CD4-positive, alpha-beta T cell (primary cell): ENCODE measurements at places on chromosomes 5 and 9. TPM values are rescaled to one million over a fixed set of nuclear protein-coding genes. Genes with fewer than 3 reads are reported as not detected.

Gene SLC25A51
- 13.8 TPM for total RNA-seq

Gene GKAP1
- 9.5 TPM for total RNA-seq

DNA sequence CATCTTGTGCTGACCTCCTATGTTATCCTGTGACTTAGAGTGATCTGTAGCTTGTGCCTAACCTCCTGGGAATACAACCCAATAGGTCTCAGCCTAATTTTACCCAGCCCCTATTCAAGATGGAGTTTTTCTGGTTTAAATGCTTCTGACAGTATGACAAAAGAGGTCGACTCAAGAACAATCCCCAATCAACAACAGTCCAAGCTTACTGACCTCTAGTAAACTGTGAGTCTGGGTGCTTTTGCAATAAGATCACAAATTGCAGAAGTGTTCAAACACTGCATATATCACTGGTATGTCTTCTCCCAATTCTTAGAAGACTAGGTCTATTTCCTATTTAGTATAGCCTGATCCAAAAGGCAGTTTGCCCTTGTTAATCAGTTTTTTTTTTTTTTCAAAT is 323.5 kb upstream of the PTGER4 start:
- DNase-seq, result no peak

DNA sequence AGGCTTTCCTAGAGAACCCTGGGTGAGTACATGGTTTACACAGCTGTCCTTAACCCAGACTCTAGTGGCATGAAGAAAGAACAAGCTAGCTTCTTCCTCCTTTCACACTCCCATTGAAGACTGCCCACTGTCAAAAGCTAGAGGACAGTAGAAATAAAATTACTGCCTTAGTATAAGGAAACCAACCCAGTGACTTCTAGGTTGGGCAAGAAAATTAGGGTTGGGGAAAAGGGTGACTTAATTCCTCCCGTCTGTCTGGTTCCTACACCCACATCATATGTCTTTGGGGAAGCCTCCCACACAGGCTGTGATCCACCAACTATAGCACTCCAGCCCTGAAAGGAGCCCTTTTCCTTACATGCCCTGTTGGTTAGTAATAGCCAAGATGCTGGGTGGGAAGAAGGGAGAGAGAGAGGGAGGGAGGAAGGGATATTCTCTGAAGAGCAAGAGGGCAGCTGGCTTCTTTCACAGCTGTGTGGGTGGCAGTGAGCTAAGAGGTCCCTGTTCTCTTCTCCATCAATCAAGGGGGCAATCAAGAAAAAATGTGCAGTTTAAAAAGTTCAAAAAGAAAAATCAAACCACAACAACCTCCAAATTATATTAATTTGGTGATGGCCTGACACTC is 21.7 kb downstream of the HBEGF start:
- DNase-seq, result no peak

- no peak for DNase-seq
These were observed 316.2 kb downstream of the CWC27 start for GRCh38 chr5:65084795-65085515.

DNA sequence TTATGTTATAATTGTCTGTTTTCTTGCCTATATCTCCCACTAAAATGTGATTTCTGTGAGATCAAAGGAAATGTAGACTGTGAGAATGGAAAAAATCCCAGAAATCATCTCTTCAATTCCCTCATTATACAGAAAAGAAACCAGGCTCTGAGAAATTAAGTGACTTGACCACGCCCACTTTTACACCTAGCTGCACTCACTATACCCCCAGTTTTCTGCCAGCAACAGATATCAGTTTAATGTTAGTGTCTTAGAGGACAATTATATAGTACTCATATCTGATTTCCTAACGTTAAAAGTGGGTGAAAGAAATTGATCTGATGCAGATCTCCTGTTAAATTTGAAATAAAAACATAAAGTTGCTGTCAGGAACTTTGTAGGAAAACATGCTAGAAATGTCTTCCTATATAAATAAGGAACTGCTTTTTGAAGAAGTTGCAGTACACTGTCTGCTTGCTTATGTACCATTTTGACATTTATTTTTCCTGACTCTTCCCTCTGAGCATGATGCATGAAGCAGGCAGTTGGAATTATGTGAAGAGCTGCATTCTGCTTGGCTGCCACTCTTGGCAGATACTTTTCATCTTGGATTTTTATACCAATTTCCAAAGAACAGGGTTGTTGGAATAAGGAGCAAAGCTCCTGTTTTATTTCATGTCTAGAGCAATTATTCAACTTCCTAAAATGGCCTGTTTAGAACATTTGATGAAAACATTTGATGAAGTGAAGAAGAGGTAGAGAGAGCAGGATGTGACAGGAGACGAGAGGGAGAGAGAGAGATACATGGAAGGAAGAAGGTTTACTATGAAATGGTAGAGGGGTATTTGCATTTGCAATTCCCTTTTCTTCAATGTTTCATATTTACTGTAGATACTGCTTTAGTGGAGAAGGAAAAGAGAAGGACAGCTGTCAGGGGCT is 57.3 kb upstream of the RICTOR start:
- no peak for DNase-seq
